ENCODE measurements at places on chromosomes 2 and 18.

GRCh38 chr2:228876276-228876675 lies 394.8 kb downstream of the PID1 start:
- no peak for DNase-seq

DNA sequence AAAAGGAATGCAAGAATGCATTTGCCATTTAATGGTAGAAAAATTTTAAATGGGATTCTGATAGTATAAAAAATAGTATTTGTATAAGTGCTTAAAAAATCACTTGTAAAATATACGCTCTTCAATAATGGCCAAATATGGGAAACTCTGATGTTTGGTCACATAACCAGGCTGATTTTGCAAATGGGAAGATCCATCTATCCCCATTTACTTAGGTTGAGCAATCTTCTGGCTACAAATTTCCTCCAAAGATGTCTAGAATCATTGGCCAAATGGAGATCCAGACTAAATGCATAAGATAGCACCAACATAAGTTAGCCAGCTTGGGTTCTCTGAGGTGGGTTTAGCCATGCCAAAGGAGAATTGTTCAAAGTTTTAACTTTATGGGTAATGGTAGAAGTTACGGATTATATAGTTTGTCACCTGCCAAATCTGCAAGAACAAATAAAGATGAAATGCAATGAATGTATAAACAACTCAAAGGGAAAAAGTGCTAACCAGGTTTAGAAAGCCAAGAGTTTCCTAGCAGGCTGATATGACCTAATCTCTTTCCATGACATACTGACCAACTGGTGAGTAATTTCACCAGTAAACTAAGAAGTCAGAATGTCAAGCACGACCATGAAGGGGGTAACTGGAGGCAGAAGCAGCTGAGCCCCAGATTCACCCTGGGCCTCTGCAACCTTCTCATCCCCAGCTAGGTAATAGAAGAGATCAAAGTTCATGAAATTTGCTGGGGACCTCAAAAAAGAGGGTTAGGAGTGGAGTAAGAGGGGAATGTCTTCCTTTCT lies 10.0 kb downstream of the RHOB start:
- DNase-seq: no peak

GRCh38 chr2:178066890-178067669 lies 5.5 kb downstream of the PDE11A start:
- DNase-seq: no peak

DNA sequence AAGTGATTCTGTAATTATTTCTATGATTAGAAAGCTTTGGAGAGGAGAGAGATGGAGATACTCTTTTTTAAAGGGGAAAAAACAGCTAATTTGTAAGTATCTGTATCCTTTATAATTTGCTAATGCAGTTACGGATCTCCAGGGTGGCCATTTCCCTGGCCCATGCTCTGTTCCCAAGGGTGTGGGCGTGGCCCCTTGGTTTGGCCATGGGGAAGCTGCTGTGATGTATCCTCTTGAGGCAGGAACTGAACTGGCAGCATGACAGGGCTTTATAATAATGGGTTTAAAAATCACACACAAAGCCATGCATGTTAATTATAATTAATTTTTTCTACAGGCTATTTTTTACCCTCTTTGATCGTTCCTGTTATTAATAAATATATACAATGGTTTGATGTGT lies 27.0 kb downstream of the TRAPPC12 start:
- DNase-seq: no peak

DNA sequence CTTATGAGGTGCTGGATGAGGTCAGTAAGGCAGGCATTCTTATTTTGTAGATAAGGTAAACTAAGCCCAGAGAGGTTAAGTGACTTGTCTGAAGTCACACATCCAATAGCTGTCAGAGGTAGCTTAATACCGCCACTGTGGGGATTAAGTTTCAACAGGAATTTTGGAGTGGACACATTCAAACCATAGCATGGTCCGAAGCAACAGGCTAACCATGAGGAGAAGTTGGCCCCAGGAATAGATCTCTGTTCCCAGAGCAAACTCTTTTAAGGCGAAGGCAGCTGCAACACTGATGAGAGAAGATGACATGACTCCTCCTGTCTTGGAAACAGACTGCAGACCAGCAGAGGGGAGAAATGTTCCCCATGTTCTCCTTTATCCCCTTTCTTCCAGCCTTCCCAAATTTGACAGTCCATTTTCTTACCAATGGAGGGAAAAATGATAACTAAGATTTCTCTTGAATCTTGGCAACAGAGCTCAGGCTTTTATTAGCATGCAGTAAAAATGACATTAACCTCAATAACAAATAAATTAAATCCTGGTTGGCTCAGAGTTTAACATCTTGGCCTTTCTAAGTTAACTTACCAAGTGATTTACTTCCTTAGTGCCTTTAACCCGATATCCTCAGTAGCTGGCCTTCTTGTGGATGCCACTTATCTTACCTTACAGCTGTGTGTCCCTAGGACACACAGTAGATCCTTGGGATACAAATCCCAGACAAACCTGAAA lies 67.9 kb upstream of the STPG4 start:
- DNase-seq: no peak

GRCh38 chr2:200705305-200706041 lies 106.2 kb upstream of the BZW1 start:
- no peak for DNase-seq

DNA sequence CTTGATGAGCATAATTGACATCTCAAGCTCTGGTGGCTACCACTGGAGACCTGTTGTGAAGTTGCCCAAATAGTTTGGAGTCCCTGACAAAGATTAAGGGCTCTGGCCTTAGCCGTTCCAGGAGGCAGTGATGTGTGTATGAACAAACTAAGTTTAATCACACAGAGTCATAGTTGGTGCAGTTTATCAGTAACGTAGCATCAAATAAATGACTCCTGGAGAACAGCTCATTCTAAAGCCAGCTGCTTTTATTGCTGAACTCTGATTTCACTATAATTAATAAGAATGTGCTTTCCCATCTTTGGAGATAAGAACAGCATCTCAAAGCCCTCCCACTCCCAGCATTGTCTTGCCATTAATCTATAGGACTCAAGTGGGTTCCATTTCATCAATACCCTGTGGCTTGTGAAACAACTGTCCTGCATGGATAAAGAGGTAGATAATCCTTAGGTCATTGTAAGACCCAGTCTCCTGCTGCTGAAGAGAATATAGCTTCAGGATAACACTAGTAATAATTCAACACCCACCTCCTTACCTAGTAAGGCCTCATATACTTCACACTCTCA lies 211.4 kb upstream of the THUMPD2 start:
- no peak for DNase-seq
